Left lung (tissue), 14 donors: ENCODE measurements at places on chromosomes 1 and 21. TPM values are rescaled to one million over a fixed set of nuclear protein-coding genes. Genes with fewer than 3 reads are reported as not detected.

DNA sequence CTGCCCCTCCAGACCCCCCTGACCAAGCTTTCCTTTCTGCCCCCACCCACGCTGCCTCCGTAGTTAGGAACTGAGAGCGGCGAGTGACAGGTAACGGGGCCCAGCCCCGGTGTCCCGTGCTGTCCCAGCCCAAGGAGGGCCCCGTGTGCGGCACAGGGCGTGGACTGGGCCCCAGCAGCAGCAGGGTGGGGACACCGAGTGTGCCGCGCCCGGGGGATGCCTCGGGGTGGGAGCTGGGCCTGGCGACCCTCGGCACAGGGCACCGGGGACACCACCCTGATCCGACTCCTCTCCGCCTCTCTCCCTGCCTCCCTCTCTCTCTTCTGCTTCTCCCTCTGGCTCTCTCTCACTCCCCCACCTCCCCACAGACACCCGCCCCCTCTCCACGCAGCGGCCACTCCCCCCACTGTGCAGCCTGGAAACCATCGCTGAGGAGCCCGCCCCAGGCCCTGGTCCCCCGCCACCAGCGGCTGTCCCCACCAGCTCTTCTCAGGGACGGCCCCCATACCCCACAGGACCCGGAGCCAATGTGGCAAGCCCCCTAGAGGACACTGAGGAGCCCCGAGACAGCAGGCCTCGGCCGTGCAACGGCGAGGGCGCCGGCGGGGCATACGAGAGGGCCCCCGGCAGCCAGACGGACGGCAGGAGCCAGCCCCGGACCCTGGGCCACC is 22.7 kb downstream of the PANK4 start:
- DNase-seq, result no peak

- DNase-seq, result no peak
Measured at GRCh38 chr1:63662056-63662836, 69.0 kb downstream of the PGM1 start.

The RIMS3 gene
- polyA plus RNA-seq, result 2.1 TPM

DNA sequence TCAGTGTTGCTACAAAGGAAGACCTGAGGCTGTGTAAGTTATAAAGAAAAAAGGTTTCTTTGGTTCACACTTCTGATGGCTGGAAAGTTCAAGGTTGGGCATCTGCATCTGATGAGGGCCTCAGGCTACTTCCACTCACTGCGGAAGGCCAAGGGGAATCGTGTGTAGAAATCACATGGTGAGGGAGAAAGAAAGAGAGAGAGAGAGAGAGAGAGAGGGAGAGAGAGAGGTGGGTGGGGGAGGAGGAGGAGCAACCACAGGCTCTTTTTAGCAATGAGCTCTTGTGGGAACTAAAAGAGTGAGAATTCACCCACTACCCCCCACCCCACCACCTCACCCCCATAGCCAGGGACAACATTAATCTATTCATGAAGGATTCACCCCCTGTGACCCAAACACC is 59.9 kb downstream of the CLSTN1 start:
- DNase-seq, result no peak

DNA sequence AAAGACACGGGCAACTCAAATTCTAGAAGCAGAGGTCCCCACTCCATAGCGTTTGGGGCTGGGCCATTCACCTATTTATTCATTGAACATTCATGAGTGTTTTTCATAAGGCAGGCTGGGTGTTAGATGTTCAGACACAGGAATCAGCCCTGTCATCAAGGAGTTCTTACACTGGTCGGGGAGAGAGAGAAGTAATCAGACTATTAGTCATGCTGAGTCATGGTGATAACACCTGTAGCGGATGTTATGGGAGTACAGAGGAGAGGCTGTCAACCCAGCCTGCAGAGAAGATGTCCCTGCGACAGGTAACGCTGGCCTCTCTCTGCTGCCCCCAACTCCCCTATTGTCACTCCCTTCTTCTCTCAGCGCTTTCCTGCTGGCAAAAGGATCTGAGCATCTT is 17.2 kb downstream of the LY9 start:
- no peak for DNase-seq

The CFHR2 gene
- not detected for polyA plus RNA-seq

The CAMSAP2 gene
- polyA plus RNA-seq, result 48.6 TPM

The ZNF593OS gene
- 1.0 TPM for polyA plus RNA-seq

The HTR6 gene
- not detected for polyA plus RNA-seq

The RORC gene
- 10.2 TPM for polyA plus RNA-seq

GRCh38 chr1:34162852-34163766 is 1.9 kb downstream of the CSMD2 start:
- no peak for DNase-seq

GRCh38 chr1:89190017-89190416 is 8.7 kb downstream of the GBP4 start:
- DNase-seq, result no peak

GRCh38 chr1:19313636-19313959 is 1.5 kb downstream of the SLC66A1 start:
- no peak for DNase-seq

The GBP6 gene
- 0.26 TPM for polyA plus RNA-seq

GRCh38 chr1:201591348-201591747 is 52.4 kb downstream of the NAV1 start:
- DNase-seq, result no peak

The TMEM59 gene
- polyA plus RNA-seq, result 303 TPM

GRCh38 chr21:45405819-45406762 is 1.1 kb downstream of the COL18A1 start:
- DNase-seq, result no peak

DNA sequence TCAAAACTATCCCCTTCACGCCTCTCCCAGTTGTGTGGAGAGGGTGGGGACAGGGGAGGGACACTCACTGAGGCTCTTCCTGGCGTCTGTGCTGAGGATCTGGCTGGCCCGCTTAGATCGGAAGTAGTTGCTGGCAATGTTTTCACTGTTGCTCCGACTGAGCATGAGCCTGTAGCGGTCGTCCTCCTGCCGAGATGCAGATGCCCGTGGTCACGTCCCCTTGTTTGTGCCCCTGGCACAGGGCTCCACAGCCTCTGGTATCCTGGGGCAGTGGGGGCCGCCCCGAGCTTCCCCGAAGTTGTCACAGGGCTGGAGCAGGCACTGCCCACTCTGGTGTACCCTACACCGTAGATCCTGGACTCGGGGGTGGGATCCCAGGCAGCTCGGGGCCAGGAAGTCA is 5.0 kb upstream of the DDOST start:
- DNase-seq, result no peak

- DNase-seq, result no peak
Measured at GRCh38 chr1:18805150-18805879, 54.1 kb downstream of the TAS1R2 start.

DNA sequence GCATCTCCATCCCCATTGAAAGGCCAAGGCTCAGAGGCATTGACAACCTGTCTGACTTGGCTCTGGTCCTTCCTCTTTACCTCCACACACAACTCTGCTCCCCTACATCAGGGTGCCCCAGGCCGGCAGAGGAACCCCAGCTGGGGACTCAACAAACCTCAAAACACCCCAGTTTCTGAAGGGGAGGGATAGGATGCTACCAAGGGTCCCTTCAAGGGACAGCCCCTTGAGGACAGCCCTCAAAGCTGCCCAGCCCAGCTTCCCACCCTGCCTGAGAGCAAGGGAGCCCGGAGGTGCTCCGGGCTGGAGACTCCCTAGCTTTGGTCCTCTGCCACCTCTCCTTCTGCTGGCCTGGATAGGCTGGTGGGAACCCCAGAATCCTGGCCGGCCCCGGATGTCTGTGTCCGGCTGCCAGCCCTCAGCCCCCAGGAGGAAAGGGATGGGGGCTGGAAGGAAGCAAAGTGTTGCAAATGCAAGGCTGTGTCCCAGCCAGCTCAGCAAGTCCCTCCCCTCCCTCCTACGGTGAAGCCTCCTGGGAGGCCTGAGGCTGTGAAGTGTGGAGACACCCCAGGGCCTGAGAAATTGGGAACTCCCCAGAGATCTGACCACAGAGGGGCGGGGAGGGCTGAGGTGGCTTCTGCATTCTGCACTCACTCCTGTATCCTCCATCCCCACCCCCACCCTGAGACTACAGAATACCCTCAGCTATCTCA is 1.1 kb upstream of the MARCKSL1 start:
- DNase-seq, result peak; percentile 76

DNA sequence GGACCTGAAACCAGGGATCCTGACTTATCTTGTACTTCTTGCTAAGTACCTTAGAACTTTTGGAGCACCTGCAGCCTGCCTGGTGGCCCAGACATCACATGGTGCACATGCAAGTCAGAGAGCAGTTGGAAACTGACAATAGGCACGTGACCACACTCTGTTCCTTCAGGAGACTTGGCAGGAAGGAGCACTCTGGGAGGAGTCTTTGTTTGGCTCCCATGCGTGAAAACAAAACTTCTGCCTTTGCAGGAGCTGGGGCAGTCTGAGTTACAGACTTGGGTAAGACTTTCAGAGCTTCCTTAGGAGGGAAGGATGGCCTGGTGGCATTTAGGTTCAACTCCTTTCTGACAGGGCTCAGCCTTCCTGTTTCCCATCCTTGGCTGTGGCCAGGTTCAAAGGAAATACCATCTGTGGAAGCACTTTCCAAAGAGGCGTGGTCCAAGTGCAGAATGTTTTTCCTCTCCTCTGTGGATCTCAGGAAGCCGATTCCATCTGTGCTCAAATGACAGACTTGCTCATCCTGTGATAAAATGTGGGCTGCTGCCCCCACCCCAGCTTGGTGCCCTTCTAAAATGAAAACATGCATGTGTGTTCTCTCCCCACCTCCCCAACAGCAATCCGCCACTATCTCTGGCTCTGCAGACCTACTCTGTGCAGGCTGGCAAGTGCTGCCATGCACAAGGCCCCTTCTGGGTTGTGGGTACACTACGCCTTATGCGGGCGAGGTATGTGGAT is 14.1 kb upstream of the ZNF436 start:
- no peak for DNase-seq

DNA sequence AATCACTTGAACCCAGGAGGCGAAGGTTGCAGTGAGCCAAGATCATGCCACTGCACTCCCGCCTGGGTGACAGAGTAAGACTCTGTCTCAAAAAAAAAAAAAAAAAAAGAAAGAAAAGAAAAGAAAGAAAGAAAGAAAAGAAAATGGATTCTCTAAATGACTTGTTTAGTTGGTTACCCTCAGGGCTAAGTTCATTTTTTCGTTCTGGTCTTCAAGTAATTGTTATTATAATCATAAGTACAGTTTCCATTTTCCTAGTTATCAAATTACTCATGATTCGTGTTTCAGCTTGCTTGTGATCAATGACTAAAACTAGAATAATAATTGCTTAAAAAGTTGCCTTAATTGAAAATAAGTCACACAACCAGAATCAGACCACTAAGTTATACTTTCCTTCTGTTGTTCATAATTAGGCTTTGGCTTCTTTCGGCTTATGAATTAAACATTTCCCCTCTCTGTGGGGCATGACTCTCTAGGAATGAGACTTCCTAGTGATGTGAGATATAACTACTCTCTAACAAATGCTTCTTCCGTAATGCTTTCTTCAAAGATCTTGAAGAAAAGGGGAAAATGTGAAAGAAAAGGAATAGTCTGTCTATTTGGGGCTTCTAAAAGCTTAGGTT is 9.6 kb upstream of the RLF start:
- DNase-seq, result no peak

The RSBN1 gene
- polyA plus RNA-seq, result 24.2 TPM

GRCh38 chr21:42527127-42527488 is 13.5 kb downstream of the SLC37A1 start:
- DNase-seq, result no peak

DNA sequence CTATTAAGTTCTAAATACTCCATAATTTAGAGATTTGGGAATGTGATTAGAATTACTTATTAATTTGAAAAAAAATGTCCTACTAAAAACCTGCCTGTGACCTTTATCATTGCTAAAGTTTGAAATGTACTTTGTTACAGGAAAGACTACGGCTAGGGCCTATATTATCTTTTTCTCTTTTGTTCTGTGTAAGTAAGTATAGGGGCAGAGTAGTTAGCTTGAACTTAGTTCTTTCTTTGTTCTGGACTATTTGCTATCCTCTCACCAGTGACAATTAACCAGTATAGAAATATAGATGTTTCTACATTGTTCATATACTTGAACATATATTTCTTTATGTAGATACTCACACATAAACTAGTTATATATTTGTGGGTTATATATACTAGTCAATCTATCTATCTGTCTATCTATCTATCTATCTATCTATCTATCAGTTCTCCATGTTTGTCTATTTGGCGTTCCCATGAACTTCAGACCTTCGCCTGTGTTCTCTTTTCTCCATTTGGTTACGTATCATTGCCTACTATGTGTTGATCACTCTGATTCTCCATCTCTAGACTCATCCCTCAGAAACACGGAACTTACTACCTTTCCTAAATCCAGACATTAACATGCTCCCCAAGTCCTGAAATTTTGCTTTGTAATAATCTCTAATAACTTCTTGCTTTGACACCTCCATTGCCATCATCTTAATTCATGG is 3.3 kb downstream of the PTPRC start:
- no peak for DNase-seq

The KRTAP13-2 gene
- polyA plus RNA-seq, result not detected

GRCh38 chr1:227422581-227422980 is 104.3 kb upstream of the CDC42BPA start:
- DNase-seq, result no peak

- no peak for DNase-seq
Measured at GRCh38 chr1:90730243-90731022, 13.3 kb upstream of the BARHL2 start.

The SPRR2F gene
- polyA plus RNA-seq, result not detected

- no peak for DNase-seq
Measured at GRCh38 chr1:171138980-171139379, 46.1 kb upstream of the FMO2 start.

The TMPRSS3 gene
- 0.93 TPM for polyA plus RNA-seq

- no peak for DNase-seq
Measured at GRCh38 chr1:19402031-19402813, 83.1 kb downstream of the CAPZB start.

GRCh38 chr1:62395291-62395690 is 41.6 kb upstream of the USP1 start:
- no peak for DNase-seq

GRCh38 chr1:87765057-87765680 is 436.5 kb downstream of the LMO4 start:
- no peak for DNase-seq

- DNase-seq, result no peak
Measured at GRCh38 chr21:22191581-22191980, 1193.4 kb downstream of the NCAM2 start.

GRCh38 chr1:97050506-97050905 is 328.9 kb downstream of the PTBP2 start:
- DNase-seq, result no peak

- DNase-seq, result no peak
Measured at GRCh38 chr1:67978890-67979516, 71.4 kb downstream of the DIRAS3 start.

The METTL18 gene
- 15.5 TPM for polyA plus RNA-seq

DNA sequence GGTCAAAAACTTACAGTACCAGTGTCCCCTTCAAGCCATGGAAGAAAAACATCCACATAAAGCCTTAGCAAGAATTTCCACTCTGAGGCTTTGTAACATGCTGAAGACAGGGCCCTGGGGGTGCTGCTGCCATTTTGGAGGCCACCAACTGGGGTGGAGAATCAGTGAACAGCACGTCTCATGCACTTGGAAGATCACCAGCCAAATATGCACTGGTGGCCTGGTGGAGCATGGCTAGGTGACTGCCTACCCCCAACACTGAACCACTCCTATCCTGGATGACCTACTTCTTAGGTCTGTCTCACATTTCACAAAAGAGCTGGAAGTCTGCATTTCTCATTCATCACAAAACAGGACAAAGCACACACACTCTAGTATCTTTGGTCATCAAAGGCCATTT is 126.4 kb downstream of the COL24A1 start:
- DNase-seq, result no peak

The TSPAN1 gene
- 11.7 TPM for polyA plus RNA-seq

- peak; percentile 97 for DNase-seq
Measured at GRCh38 chr1:1889847-1890505, 911 bp downstream of the GNB1 start.

- no peak for DNase-seq
Measured at GRCh38 chr1:206769304-206769731, 1.3 kb upstream of the IL19 start.
